ENCODE measurements at places on chromosomes 4 and X. TPM values are rescaled to one million over a fixed set of nuclear protein-coding genes. Genes with fewer than 3 reads are reported as not detected.

Gene NMU
- 8.5 TPM for total RNA-seq

Gene BEX1
- not detected for total RNA-seq

Gene GIMD1
- not detected for total RNA-seq

Gene UCP1
- total RNA-seq, result not detected

Gene SPRY1
- total RNA-seq, result 4.3 TPM

Gene PPP2R2C
- total RNA-seq, result 7.5 TPM

Gene TMPRSS11B
- not detected for total RNA-seq

Gene CENPVL3
- total RNA-seq, result not detected

Gene MAD2L1
- 16.2 TPM for total RNA-seq

Gene CFAP47
- total RNA-seq, result not detected

Gene SHISA3
- not detected for total RNA-seq

Gene C1QTNF7
- total RNA-seq, result not detected

Gene SYP
- 0.75 TPM for total RNA-seq

Gene STOX2
- 1.1 TPM for total RNA-seq

Gene TMEM144
- 4.4 TPM for total RNA-seq

Gene AGTR2
- not detected for total RNA-seq

Gene INTS12
- total RNA-seq, result 34.5 TPM

Gene GPR82
- total RNA-seq, result not detected

Gene DOCK11
- total RNA-seq, result 1.9 TPM

Gene HTRA3
- not detected for total RNA-seq

Gene ARSJ
- 50.7 TPM for total RNA-seq

Gene EVC2
- total RNA-seq, result 6.0 TPM

Gene DTHD1
- total RNA-seq, result not detected

Gene SPANXN4
- total RNA-seq, result not detected

Gene CENPVL1
- not detected for total RNA-seq

Gene SPANXA2
- total RNA-seq, result not detected

Gene ADAM29
- not detected for total RNA-seq

Gene TLR6
- 11.4 TPM for total RNA-seq

Gene CACNA1F
- not detected for total RNA-seq

Gene APBB2
- 159 TPM for total RNA-seq

Gene CYTL1
- total RNA-seq, result not detected

Data from MCF 10A (cell line).